ENCODE measurements at places on chromosomes 3 and 15.

DNA sequence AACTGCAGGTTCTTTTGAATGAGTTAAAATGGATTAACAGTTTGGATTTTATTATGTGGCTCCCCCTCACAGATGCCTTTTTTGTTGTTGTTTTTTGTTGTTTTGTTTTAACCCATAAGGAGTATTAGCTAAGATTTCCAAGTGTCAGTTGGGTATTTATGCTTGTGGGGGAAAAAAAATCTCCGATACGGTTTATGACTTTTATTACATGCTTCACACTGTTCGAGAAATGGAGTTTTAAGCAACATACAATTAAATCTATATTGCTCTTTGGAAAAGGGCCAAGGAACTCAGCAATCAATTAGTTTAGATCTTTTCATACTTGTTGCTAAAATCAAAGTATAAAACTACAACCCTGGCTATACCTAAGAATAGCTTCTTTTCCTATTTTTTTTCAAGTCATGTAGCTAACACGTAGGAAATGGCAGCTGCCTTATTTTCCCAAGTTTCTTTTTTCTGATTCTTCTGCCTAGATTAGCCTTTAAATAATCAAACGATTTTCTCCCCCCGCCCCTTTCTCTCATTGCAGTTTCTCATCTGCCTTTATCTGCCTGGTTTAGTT is 16.0 kb downstream of the NR2F2 start:
- DNase-seq = no peak

GRCh38 chr3:50491023-50491422 is 12.4 kb downstream of the CACNA2D2 start:
- no peak for DNase-seq

GRCh38 chr15:70281261-70281810 is 183.6 kb upstream of the TLE3 start:
- no peak for DNase-seq

GRCh38 chr15:89175617-89176191 is 45.7 kb downstream of the RLBP1 start:
- DNase-seq = no peak

- DNase-seq = no peak
Measured at GRCh38 chr3:128767094-128767750, 41.2 kb downstream of the RAB7A start.

GRCh38 chr15:40011303-40011702 is 27.7 kb downstream of the SRP14 start:
- DNase-seq = no peak

DNA sequence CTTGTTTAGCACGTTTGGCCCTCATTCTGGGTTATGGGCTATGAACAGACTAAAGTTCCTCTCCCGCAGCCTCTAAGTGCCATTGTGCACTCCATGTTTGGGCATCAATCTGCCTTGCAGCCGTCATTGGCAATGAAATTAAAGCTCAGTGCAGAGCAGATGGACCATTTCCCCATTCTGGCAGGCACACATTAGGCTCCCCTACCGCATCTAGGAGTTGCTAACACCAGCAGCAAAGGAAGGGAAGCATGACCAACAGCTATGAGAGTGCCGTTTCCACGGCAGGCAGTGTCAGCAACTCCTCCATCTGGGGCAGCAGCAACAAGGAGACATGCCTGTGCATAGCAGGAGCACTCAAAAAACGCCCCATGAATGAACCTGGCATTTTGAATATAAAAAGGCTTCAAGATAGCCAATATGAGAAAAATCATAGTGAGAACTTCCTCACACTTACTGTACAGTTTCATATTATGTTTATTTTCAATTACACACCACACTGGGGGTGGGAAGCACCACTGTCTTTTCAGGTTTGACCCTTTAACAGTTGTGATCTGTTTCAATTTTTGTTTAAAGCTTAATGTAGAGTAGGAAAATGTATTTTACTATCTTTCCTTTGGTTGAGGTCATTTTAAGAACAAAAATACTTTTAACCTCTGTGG is 218.7 kb downstream of the KCNMB2 start:
- DNase-seq = no peak

GRCh38 chr3:119588112-119588511 is 8.8 kb downstream of the ADPRH start:
- no peak for DNase-seq

GRCh38 chr3:41202075-41202833 is 2.9 kb downstream of the CTNNB1 start:
- no peak for DNase-seq

DNA sequence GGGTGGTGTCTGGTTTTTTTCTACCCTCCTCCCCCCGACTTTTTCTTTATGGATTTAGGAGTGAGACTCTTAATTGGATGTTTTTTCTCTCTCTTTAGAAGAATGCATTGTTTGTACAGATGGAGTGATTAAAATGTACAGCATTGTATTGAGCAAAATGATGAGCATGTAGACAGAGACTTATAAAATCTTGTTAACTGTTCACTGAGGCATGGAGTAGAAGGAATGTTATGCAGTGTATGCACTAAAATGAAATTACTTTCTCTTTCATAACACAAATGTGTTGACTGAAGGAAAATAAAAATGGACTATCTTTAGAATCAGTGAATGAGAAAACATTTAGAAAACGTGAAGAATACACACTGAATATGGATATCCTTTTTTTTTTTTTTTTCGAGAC is 39.8 kb downstream of the ZFAND6 start:
- no peak for DNase-seq

DNA sequence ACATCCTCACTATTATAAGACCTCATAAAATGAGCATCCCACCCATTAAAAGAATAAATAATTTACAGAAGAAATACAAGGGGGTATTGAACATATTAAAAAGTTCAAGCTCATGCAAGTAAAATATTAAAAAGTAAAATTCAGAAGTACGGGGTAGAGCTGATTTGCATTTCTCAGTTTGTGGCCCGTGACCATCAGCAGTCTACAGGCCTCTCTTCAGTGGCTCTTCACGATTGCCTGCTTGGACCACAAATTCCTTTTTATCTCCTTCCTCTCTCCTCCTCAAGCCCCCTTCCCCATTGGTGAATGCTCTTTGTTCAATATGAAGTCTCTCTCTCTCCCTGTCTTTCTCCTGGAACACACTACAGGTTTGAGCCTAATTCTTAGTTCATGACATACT is 19.1 kb downstream of the CYP8B1 start:
- no peak for DNase-seq

GRCh38 chr3:111751961-111752360 is 107.1 kb upstream of the PHLDB2 start:
- DNase-seq = no peak

DNA sequence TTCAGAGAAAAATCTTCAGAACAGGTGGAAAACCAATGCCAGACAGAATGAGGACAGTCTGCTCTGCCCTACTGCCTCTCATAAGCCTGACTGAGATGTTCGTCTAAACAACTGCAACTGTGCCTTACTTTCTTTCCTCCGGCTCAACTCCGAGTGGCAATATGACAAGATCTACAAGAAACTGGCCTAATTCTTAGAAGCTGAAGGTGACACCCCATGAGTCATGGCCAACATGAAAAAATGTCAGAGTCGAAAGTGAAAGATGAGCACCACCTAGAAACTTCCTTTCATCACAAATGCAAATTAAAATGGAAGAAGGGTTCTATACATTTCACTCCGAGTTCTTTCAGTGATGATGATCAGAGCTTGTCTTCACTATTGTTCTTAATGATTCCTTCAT is 12.9 kb downstream of the PCYT1A start:
- no peak for DNase-seq

GRCh38 chr3:17431004-17431403 is 311.4 kb downstream of the TBC1D5 start:
- no peak for DNase-seq

- no peak for DNase-seq
Measured at GRCh38 chr3:71211083-71211482, 372.4 kb downstream of the FOXP1 start.

DNA sequence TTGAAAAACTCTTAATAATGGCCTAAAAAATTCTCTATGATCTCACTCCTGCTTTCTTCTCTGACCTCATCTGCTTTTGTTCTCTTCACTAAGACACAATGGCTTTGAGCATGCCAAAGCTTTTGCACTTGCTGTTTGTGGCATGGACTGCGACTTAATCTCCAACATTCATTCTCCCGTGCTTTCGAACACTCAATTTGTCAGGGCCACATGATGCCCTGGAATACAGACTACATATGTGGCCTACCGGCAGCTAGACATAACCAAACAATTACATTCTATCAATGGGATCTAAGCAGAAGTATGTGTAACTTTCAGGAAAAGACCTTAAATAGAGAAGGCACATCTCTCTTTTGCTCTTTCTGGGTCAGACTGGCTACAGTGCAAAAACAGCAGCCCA is 506.5 kb downstream of the MAGI1 start:
- no peak for DNase-seq

GRCh38 chr3:23343509-23343908 is 140.4 kb downstream of the UBE2E2 start:
- no peak for DNase-seq

DNA sequence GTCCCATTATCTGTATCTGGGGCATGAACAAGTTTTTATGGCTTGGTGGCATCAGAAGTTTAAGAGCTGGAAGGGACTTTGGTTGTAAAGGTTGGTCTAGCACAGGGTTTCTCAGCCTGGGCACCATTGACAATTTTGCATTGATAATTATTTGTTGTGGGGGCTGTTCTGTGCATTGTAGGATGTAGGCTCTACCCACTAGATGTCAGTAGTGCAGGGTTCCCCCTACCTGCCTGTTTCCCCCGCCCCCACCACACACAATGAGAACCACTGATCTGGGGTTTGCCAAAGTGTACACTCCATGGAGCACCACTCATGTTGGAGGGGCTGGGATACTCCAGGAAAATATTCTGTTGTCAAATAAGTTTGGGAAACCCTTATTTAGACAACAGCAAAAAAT is 42.7 kb downstream of the PLCL2 start:
- DNase-seq = no peak

GRCh38 chr3:171817074-171817800 is 7.0 kb upstream of the PLD1 start:
- DNase-seq = no peak

DNA sequence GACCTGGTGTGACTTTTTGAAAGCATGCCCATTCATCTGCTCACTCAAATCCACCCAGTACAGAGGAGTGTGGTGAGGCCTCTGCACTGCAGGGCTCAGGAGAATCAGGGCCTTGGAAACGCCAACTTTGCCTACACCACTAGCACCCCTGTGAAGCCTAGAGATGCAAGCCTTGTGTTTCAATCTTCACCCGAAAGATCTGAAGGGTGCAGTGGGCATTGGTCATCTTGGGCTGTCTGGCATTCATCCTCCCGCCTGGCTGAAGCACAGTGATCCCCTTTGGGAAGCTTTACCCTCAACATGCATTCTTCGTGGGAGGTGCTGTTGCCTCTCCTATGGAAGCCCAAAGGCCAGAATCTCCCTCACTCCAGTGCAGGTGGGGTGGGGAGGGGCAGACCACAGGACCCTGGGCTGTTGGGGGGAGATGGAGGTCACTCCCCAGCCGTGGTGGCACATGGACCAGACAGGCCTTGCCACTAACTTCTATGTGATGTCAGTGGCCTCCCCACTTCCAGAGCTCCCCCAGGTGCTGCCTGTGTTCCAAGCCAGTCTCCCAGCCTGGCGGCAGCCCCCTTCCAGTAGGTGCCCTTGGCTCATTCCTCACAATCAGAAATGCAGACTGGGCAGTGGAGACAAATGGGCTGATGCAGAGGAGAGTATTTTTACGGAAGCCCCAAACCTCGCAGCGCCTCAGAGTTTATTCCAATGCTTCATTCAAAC is 92.5 kb downstream of the ADAMTS17 start:
- DNase-seq = no peak

DNA sequence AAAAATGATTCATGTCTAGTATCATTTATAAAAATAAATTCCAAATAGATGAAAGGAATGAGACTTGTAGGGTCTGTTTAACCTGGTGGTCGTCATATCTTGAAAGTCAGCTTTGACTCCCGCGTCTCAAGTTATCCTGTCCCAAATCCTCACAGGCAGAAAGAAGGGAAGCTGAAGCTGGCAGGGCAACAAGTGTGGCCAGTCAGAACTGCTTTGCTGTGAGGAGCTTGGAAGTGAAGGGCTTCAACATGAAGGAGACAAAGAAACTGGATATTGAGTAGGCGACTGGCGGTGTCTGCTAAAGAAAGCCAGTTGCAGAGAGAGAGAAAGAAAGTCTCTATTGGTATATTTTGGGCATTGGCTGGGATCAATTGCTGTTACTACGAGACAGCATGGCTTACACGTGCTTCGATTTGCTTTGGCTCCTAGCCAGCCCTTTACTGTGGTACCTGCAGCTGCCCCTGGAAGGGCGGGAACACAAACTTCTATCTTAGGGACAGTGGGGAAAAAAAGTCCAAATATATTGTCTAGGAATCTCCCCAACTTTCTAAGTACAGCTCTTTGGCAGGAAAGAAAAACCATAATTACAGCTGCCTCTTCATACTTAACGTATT is 107.2 kb downstream of the CHST2 start:
- DNase-seq = no peak

DNA sequence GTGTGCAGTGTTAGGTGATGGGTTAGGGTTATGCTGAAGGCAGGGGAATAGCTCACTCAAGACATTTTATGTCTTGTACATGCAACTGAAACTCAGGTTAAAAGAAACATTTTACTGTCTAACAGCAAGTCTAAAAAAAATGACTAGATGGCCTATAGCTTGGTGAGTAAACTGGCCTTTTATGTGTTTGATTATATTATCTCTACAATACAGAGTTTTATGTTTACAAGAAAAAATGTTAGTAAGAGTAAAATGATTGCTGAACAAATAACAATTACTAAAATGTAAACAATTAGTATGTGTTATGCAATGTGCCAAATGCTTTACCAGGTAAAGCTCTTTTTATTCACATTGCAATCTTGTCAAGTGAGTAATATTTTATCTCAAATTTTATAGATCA is 1039.6 kb downstream of the ROBO2 start:
- no peak for DNase-seq

Data from NT2/D1 (cell line).